ENCODE measurements at places on chromosomes 1 and 21.

DNA sequence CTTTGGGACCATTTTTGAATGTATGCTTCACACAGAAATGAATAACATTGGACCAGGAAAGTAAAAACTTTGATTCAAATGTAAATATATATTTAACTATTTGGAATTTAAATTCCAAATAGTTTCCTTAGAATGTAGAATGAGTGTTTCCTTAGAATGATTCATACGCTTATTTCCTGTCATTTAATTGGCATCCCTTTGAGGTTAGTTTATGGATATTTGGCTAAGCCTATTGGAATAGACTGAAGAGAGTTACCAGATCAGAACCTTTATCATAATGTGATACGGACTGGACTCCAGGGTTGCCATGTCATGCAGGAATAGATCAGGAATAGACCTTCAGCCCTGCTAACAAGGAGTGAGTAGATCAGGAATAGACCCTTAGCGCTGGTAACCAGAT lies 133.1 kb downstream of the TNNI3K start:
- peak; percentile 81 for DNase-seq

GRCh38 chr1:247496581-247497285 lies 38.8 kb upstream of the OR2B11 start:
- peak; percentile 40 for DNase-seq

GRCh38 chr1:61742620-61743430 lies 545 bp downstream of the PATJ start:
- DNase-seq = peak; percentile 34

DNA sequence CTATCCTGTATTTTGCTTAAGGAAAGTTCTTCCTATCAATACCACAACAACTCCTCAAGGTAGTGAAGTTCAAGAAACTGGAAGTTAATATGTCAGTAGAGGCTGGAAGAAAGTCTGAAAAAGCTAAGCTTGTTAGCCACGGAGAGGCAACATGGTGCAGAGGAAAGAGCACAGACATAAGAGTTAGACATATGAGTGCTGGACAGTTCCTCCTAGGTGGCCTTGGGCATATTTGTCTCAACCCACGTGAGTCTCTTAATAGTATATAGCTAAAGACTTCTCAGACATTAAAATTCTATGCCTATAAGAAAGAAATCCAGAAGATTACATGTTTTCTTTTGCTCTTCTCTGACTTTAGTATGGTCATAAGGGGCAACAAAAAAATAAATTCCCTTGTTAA lies 22.8 kb upstream of the RRP15 start:
- peak; percentile 22 for DNase-seq

All from PC-3 (cell line).